ENCODE measurements at places on chromosomes 2 and 18.

DNA sequence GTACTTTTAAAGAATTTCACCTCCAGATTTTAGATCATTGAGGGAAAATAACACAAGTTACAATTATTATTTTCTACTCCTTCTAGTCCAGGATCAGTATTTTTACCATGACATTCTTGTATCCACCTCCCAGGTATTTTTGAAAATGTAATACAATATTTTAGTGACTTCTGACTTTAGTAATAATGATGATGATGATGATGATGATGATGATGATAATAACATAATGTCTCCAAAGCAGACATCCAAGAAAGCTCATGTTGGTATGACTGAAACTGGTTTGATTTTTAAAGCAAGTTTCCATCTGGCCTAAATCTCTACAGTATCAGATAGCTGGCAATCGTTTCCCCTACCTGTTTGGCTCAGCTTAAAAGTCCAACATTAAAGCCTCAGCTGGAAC, 140.0 kb upstream of the GULP1 start:
- no peak for DNase-seq

DNA sequence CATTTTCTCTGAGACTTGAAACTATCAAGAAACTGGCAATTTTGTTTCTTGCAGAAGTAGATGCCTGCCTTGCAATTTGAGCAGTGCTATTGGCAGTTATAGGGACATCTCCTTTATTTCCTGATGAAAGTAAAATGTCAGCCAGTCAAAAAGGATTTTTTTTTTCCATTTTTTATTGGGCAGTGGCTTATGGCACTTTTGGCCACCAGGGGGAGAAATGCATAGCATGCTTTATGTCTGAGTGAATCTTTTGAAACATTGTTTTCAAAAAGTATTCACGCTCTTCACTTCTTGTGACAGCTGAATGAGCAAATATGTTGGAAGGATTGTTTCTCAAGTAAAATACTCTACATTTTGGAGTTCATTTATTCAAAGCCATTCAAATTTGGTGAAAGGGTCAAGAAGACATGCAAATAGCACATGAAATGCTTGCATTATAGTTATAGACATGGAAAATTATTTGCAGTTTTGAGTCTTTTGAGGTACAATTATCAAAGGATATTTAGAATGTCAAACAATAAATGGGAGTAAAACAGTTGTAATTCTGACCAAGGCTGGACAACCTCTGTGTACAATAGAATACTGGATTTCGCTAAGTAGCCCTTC, 491.0 kb downstream of the CDH2 start:
- peak; percentile 59 for DNase-seq

GRCh38 chr2:19120941-19121750, 237.3 kb downstream of the OSR1 start:
- peak; percentile 85 for DNase-seq

DNA sequence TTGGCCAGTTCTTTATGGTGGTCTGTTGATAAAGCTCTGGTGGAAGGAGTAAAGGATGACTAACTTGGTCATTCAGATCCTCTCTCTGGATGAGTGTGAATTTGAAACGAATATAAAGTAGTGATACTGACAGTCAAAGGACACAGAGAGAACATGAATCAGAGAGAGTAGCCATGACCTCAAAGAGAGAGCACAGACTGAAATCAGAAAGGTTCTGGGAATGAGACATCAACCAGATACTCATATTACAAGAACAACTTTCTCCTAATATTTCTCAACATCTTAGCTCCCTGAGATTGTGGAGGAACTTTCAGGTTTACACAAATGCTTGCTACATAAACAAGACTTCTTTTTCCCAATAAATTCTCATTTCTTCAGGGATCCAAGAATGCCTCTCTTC, 849.1 kb upstream of the CHAC2 start:
- DNase-seq = peak; percentile 89

DNA sequence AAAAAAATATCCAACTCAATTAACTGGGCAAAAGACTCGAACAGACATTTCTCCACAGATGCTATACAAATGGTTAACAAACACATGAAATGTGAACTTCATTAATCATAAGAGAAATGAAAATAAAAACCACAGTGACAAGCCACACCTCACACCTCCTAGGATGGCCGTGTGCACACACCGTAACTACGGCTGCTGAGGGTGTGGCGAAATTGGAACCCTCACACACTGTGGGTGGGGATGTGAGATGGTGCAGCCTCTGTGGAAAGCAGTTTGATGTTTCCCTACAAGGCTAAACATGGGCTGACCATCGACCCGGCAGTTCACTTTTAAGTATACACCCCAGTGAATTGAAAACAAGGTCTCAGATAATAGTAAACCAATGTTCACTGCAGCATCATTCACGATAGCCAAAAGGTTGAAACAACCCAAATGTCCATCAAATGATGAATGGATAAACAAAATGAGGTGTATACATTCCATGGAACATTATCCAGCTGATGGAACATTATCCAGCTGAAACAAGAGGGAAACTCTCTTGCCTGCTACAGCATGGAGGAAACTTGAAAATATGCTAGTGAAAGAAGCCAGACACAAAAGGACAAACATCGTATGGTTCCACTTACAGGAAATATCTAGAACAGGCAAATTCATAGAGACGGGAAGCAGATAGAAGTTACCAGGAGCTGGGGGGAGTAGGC, 32.2 kb downstream of the ZAP70 start:
- no peak for DNase-seq

DNA sequence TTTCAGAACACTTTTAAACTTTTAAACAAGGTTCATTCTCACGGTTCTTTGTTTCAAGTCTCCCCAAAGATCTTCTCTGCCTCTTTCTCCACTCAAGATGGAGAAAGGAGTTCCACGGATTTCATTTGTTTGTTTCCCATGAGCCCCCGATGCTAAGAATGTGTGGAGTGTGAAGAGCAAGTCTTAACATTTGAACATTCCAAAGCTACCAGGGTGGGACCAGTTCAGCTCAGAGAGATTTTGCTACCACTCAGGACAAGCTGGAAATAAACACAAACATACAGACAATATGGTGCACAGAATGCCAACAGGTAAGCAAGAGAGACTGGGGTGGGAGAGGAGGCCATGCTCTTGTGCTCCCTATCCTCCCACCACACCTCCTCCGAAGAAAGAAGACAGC, 56.7 kb downstream of the SPRED2 start:
- no peak for DNase-seq

- DNase-seq = peak; percentile 40
Measured at GRCh38 chr2:65228263-65228750, 676 bp downstream of the ACTR2 start.

Data from iris pigment epithelial cell (primary cell).